ENCODE measurements at places on chromosomes 4 and X. TPM values are rescaled to one million over a fixed set of nuclear protein-coding genes. Genes with fewer than 3 reads are reported as not detected.

The NIPAL1 gene
- 2.0 TPM for total RNA-seq

The CXorf65 gene
- not detected for total RNA-seq

The PGAM4 gene
- not detected for total RNA-seq

The VCX3A gene
- not detected for total RNA-seq

The LNX1 gene
- 6.0 TPM for total RNA-seq

The BEX5 gene
- 5.8 TPM for total RNA-seq

DNA sequence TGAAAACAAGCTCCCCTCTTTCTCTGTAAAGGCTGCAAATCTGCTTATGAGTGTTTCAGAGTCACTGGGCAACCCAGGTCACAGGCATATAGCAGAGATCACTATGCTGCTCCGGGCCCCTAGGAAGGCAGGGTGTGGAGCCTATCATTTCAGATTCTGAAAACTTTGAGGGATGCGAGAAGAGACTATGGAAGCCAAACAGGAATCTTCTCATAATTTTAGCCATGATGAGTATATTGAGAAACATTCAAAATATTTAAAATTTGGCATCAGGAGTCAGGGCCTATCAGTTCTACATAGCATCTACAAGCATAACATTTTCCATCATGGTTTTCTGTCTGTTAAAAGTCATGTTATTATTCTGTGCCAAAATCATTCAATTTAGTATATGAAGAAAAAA, 61.7 kb upstream of the ATXN3L start:
- DNase-seq, result no peak
- H3K4me3 ChIP-seq, result no peak overlapping the region
- H3K27ac ChIP-seq, result no peak overlapping the region
- H3K36me3 ChIP-seq, result no peaks in the 10 kb centered on the region

GRCh38 chrX:84363051-84363450, 139.2 kb downstream of the HDX start:
- H3K4me1 ChIP-seq, result no peaks in the 10 kb centered on the region
- no peak for DNase-seq
- H3K27ac ChIP-seq, result no peak overlapping the region
- H3K4me3 ChIP-seq, result no peak overlapping the region
- no peaks in the 10 kb centered on the region for H3K36me3 ChIP-seq

DNA sequence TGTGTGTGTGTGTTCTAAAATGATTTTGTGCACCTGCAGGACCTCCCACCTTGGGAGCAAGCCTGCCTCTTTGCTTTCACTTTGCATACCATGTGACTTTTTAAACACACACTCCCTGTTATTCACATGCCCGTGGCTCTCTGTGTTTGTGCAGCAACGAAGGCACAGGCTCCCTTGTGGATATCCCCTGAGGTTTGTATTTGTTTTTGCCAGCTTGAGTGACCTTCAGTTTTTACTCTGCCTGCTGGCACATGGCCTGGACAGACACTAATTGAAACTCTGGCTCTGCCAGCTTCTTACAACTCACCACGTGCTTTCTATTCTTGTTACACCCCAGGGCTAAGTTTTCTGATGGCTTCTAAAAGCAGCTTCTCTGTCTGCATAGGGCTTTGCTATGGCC, 885.8 kb downstream of the SH3BGRL start:
- no peak for DNase-seq
- no peak overlapping the region for H3K4me3 ChIP-seq
- H3K4me1 ChIP-seq, result no peaks in the 10 kb centered on the region

DNA sequence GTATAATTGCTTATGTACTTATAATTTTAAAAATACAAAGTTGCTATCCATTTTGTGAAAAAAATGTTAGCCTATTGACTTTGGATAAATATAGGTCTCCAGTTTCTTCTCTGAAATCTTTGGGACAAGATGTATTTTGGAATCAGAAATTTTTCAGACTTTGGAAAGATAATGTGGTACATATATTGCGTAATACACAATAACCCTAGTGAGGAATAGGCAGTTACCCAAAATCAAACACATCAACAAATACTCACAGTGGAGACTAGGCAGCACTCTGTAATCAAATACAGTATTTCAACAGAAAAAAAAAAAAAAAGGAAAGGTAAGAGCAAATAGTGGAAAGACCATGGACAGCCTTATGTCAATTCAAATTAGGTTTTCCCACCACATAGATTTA, 796.8 kb downstream of the ADGRL3 start:
- DNase-seq, result no peak
- H3K4me1 ChIP-seq, result no peaks in the 10 kb centered on the region
- H3K4me3 ChIP-seq, result no peak overlapping the region

- H3K36me3 ChIP-seq, result no peaks in the 10 kb centered on the region
- no peak for DNase-seq
- no peaks in the 10 kb centered on the region for H3K27me3 ChIP-seq
- H3K4me1 ChIP-seq, result peaks cover 4% of the 10 kb centered on the region
Observed at GRCh38 chr4:84218031-84218430, 281.1 kb downstream of the NKX6-1 start.

DNA sequence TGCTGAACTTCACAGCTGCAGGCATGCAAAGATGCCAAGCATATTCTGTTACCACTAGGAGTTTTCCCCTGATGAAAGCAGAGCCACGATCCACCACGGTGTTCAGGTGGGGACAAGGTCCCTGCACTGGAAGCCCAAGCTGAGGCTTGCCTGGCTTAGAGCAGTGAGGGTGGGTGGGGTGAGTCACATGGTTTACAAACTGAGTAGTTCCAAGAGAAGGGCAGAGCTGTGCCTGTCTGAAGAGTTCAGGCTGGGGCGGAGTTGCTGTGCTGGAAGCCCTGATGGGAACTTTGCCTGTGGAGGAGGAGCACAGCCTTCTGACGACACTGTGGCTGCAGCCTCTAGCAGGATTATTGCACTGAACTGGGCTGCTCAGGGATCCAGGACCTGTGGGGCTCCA, 45.5 kb downstream of the FAM9B start:
- no peak overlapping the region for H3K4me3 ChIP-seq
- no peaks in the 10 kb centered on the region for H3K36me3 ChIP-seq
- DNase-seq, result no peak
- no peaks in the 10 kb centered on the region for H3K4me1 ChIP-seq
- no peak overlapping the region for H3K27ac ChIP-seq
- H3K27me3 ChIP-seq, result no peaks in the 10 kb centered on the region

DNA sequence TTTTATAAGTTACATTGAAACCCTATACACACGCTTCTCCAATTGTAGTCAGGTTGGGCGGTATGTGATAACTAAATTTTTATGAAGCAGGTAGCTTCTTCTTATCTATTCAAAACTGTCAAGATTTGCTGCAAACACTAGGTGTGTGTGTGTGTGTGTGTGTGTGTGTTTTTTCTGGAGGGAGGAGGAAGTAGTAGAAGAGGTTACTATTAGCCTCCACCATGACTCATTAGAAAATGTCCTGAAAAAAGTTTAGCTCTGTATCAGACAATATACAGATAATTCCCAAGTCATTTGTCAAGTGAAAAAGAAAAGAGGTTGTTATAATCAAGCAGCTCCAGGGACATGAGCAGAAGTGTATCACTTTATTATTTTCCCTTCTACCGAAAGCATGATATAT, 33.9 kb downstream of the PCDH7 start:
- no peak overlapping the region for H3K27ac ChIP-seq
- no peaks in the 10 kb centered on the region for H3K4me1 ChIP-seq
- H3K4me3 ChIP-seq, result no peak overlapping the region
- no peak for DNase-seq
- no peaks in the 10 kb centered on the region for H3K27me3 ChIP-seq

GRCh38 chr4:183288955-183289354, 31.1 kb downstream of the CLDN22 start:
- no peaks in the 10 kb centered on the region for H3K4me1 ChIP-seq
- no peaks in the 10 kb centered on the region for H3K27me3 ChIP-seq
- DNase-seq, result no peak
- H3K27ac ChIP-seq, result no peak overlapping the region
- H3K4me3 ChIP-seq, result no peak overlapping the region

- H3K4me3 ChIP-seq, result no peak overlapping the region
- no peaks in the 10 kb centered on the region for H3K27me3 ChIP-seq
- H3K27ac ChIP-seq, result no peak overlapping the region
- peak; percentile 66 for DNase-seq
- H3K36me3 ChIP-seq, result no peaks in the 10 kb centered on the region
- H3K4me1 ChIP-seq, result peaks cover 26% of the 10 kb centered on the region
Observed at GRCh38 chr4:140069066-140069465, 84.9 kb downstream of the MAML3 start.

GRCh38 chr4:15020502-15021286, 18.4 kb downstream of the CPEB2 start:
- no peaks in the 10 kb centered on the region for H3K27me3 ChIP-seq
- H3K27ac ChIP-seq, result no peak overlapping the region
- DNase-seq, result no peak
- no peak overlapping the region for H3K4me3 ChIP-seq
- H3K4me1 ChIP-seq, result peaks cover 8% of the 10 kb centered on the region

GRCh38 chr4:20299515-20299914, 47.8 kb downstream of the SLIT2 start:
- H3K27ac ChIP-seq, result no peak overlapping the region
- H3K36me3 ChIP-seq, result no peaks in the 10 kb centered on the region
- H3K27me3 ChIP-seq, result no peaks in the 10 kb centered on the region
- no peaks in the 10 kb centered on the region for H3K4me1 ChIP-seq
- no peak for DNase-seq
- H3K4me3 ChIP-seq, result no peak overlapping the region
